Uterine smooth muscle cell (primary cell): ENCODE measurements at places on chromosomes 3 and 15. TPM values are rescaled to one million over a fixed set of nuclear protein-coding genes. Genes with fewer than 3 reads are reported as not detected.

VIPR1 gene
- not detected in 2 replicates for total RNA-seq

SOX14 gene
- not detected in 2 replicates for total RNA-seq

MED12L gene
- 0.25 and 0.33 TPM in 2 replicates for total RNA-seq

IFRD2 gene
- total RNA-seq, result 69.5 and 109 TPM in 2 replicates

ATP8B4 gene
- total RNA-seq, result 2.1 and 9.9 TPM in 2 replicates

TAGLN3 gene
- total RNA-seq, result 9.2 and 29.5 TPM in 2 replicates

EFCC1 gene
- total RNA-seq, result not detected in 2 replicates

MFGE8 gene
- total RNA-seq, result 100 and 165 TPM in 2 replicates

LINGO1 gene
- total RNA-seq, result not detected in 2 replicates

ARRDC4 gene
- total RNA-seq, result 5.9 and 8.4 TPM in 2 replicates
